Uterine smooth muscle cell (primary cell): ENCODE measurements at places on chromosomes 6 and 20. TPM values are rescaled to one million over a fixed set of nuclear protein-coding genes. Genes with fewer than 3 reads are reported as not detected.

The SLC2A10 gene
- total RNA-seq: 23.4 and 49.7 TPM in 2 replicates

The RUNX2 gene
- total RNA-seq: 1.7 and 3.2 TPM in 2 replicates

The HLA-DQB1 gene
- not detected in 2 replicates for total RNA-seq

The OLIG3 gene
- total RNA-seq: not detected in 2 replicates

The SMPDL3A gene
- 11.7 and 38.1 TPM in 2 replicates for total RNA-seq

The ZBTB2 gene
- total RNA-seq: 7.5 and 9.3 TPM in 2 replicates

The KLHDC3 gene
- total RNA-seq: 59.6 and 66.2 TPM in 2 replicates

The FAM83C gene
- total RNA-seq: not detected in 2 replicates

The KHDC1L gene
- 0.50 TPM in 1 of 2 replicates, not detected in the other for total RNA-seq
